ENCODE measurements at places on chromosomes 5 and 9.

DNA sequence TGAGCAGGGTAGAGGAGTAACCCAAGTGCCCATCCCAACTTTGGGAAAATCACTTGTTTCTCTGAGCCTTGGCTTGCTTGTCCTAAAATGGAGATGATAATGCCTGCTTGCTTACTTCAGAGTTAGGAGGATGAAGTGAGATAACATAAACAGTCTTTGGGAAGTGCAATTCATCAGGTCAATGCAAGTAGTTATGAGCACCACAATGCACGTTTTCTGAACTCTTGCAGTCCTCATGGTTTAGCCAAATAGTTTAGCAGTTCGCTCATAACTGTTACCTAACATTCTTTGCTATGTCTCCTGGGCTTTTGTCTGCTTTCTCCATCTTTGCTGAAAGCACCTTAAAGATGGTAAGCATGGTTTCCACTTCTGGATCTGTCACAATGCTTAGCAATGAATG is 270.0 kb downstream of the ADAMTSL1 start:
- no peak for DNase-seq

- no peak for DNase-seq
Measured at GRCh38 chr5:61431923-61432620, 100.0 kb downstream of the ZSWIM6 start.

DNA sequence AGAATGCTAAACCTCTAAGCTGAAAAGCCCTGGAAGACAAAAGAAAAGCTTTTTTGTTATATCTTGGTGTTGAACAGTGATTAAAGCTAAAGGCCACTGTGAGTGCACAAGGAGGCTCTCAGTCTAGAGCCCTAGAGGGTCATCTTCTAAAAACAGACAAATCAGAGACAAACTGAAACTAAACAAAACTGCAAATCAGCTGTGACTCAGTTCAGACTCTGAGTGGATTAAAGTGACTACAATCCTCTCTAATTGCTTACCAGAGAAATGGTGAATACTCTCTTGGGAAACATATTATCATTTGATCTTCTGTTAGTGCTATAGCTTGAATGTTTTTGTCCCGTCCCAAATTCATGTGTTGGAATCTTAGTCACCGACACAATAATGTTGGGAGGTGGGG is 491.9 kb downstream of the CDH18 start:
- DNase-seq, result no peak

DNA sequence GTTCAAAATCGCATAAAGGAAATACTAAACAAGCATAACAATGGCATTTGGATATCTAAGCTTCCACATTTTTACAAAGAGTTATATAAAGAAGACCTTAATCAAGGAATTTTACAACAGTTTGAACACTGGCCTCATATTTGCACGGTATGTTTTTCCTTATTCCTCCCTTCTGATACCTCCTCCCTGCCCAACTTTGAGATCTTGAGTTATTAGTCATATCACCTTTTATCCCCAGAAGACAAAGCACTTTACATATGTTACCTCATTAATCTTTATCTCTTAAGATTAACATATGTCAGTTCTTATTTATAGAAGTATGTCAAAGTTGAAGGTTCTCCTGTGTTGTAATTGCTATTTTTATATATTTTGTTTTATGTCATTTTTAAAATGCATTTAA is 29.8 kb downstream of the TDRD7 start:
- DNase-seq, result no peak

GRCh38 chr9:3498691-3499090 is 27.1 kb downstream of the RFX3 start:
- DNase-seq, result no peak

DNA sequence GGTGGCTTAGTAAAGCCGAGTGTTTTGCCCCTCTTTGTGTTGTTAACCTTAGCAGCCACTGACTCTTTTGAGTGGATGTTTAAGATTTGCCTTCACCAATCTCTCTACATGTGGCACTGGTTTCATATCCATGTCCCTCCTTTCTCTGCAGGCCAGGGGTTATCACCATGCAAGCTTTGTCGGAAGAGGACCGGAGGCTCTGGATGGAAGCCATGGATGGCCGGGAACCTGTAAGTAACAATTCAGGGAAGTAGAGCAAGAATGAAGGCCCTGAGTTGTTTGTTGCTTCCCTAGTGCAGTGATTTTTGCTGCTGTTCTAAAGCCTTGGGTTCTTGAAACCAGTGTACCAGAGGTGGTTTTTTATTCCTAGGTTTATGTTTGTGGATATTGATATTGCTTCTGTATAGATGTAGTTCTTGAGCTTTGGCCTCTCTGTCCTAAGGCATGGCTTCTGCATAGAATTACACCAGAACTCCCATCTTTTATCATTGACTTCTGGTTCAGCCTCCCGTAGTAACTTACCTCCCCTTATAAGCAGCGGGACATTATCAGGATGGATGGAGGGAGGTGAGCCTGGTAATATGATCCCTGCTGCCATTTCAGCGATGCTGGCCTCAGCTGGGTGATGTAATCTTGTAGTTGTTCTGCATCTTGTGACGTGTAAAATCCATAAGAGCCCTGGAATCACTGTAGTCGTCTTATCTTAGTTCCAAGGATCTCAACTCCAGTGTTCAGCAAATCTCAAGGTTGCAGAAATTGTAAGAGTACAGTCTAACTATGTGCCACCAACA is 161.9 kb downstream of the ARHGAP26 start:
- no peak for DNase-seq

DNA sequence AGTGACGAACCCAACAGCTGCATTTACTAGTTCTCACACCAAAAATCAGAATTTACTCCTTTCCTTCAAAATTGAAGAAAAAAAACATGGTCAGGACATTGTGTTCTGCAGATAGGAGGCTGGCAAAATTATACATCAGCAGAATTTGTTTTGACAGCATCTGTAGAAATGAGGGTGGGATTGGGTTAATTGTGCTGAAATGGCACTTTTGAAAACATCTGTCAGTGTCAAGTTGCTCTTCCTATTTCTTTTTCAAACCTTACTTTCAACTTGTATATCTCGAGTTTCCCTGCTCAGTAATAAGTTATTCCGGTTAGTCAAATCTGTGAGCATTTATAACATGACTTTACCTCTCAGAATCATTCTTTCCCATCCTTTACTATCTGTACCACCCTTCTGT is 19.8 kb downstream of the WDR36 start:
- DNase-seq, result no peak

GRCh38 chr5:38369692-38370091 is 111.3 kb downstream of the EGFLAM start:
- no peak for DNase-seq

Measured in activated T-helper 1 cell treated with Interleukin-2 at 50 U/mL for 16 hours (primary cell).